ENCODE measurements at places on chromosomes 11 and 22. TPM values are rescaled to one million over a fixed set of nuclear protein-coding genes. Genes with fewer than 3 reads are reported as not detected.

GRCh38 chr11:32107647-32108046 lies 16.8 kb downstream of the RCN1 start:
- DNase-seq = no peak

- DNase-seq = no peak
Measured at GRCh38 chr22:31247726-31248125, 35.6 kb downstream of the LIMK2 start.

ATL3 gene
- polyA plus RNA-seq = 26.0 TPM

KRTAP5-4 gene
- polyA plus RNA-seq = not detected

- DNase-seq = no peak
Measured at GRCh38 chr22:29102300-29102699, 29.5 kb downstream of the KREMEN1 start.

TSPAN18 gene
- polyA plus RNA-seq = 4.8 TPM

DNA sequence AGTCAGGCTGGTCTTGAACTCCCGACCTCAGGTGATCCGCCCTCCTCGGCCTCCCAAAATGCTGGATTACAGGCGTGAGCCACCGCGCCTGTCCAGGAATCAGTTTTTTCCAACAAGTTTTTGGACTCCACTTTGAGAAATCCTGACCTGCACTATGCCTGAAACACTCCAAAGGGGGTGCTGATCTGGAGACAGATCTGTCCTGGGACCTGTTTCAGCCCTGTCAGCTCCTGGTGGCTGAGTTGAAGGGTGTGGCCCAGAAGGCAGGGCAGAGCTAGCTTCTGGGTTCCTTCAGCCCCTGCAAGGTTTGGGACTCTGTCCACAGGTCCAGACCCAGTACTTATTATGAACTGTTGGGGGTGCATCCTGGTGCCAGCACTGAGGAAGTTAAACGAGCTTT lies 1.2 kb downstream of the DNAJC4 start:
- no peak for DNase-seq

DNA sequence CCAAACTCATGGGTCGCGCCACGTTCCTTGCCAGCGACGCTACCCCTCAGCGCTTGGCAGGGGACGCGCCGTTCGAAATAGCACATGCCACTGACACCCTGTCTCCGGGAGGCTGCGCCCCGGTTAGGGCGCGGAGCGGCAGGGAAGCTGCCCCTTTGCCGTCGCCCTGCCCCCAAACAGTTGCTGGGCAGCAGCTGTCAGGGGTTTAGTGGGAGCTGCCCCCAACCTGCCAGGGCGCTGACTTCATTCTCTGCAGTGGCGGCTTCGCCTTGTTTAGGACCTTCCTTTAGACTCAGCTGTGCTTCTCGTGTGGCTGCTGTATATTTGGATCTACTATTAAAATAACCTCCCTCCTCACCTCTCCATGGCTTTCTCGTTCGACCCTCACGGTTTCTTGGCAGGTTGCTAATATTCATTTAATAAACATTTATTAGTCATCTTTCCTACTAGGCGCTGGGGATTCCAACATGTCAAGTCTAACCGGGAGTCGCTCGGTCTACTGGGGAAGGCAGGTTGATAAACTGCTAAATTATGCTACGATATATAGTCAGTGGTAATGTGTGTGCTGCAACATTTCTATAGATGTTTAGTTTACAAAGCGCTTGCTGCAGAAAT lies 782 bp downstream of the TMEM109 start:
- DNase-seq = no peak

- no peak for DNase-seq
Measured at GRCh38 chr11:35945137-35945518, 1.3 kb downstream of the LDLRAD3 start.

Measured in A549 (cell line).